Left lung (tissue), 14 donors: ENCODE measurements at places on chromosomes 1 and 21.

DNA sequence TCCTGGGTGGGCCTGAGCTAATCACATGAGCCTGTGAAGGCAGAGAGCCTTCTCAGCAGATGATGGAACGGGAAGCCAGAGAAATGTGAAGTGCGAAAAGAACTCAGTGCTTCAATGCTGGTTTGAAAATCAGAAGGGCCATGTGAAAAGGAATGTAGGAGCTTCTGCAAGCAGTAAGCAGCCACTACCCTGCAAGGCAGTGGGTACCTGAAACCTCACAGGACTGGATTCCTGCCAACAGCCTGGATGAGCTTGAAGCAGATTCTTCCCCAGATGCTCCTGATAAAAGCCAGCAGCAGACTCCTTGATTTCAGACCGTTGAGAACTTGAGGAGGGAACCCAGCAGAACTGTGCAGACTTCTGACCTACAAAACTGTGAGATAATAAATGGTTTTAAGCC is 158.6 kb downstream of the SYT2 start:
- peaks cover 4% of the 10 kb centered on the region for H3K4me1 ChIP-seq
- DNase-seq = no peak
- H3K36me3 ChIP-seq = no peaks in the 10 kb centered on the region
- no peak overlapping the region for H3K27ac ChIP-seq

GRCh38 chr1:150516050-150516591 is 569 bp downstream of the FALEC start:
- H3K4me1 ChIP-seq = peaks cover 18% of the 10 kb centered on the region
- no peaks in the 10 kb centered on the region for H3K27me3 ChIP-seq
- H3K27ac ChIP-seq = peak overlapping the region; percentile 75
- no peak for DNase-seq
- peaks cover 11% of the 10 kb centered on the region for H3K36me3 ChIP-seq
- H3K4me3 ChIP-seq = peak overlapping the region; percentile 57

DNA sequence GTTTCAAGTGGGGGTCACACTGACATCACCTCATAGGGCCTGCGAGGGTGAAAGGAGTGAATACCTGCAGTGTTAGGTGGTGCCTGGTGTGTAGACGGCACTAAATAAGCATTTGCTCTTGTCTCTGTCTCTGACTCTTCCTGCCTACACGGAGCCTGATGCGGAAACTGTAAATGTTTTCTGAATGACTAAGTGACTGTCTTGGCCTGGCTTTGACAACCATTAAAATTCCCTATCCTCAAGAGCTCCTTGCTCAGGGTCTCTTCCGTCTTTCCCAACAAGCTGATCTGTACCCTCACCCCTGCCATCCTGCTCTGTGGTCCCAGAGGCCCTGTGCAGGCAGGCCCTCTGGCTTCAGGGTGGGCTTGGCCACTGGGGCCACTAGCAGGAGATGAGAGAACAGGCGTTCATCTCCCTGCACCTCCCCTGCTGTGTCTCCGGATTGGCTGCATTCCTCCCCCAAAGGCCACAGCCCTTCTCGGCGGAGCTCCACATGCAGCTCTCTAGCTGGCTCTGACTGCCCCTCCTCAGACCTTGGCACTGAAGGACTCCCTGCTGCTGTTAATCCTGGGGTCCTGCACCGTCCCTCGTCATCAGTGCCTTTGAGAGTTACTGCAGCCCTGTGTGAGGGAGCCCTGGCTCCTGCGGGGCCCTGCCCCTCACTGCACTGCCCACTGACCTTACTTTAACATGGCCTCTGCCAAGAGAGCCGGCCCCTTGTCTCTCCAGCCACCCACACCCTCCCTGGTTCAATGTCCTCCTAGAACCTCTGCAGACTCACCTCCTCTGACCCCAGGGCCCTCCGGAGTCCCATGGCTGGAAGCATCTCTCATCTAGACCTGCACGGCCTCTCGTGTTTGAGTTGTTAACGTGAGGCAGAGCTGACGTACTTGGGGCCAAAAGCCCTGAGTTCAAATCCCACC is 211.1 kb downstream of the MATN1 start:
- DNase-seq = no peak
- H3K4me1 ChIP-seq = no peaks in the 10 kb centered on the region
- H3K27ac ChIP-seq = no peak overlapping the region
- H3K27me3 ChIP-seq = peaks cover 60% of the 10 kb centered on the region
- H3K4me3 ChIP-seq = no peak overlapping the region

- peaks cover 5% of the 10 kb centered on the region for H3K4me1 ChIP-seq
- no peak overlapping the region for H3K27ac ChIP-seq
- H3K27me3 ChIP-seq = no peaks in the 10 kb centered on the region
- no peaks in the 10 kb centered on the region for H3K36me3 ChIP-seq
- no peak overlapping the region for H3K4me3 ChIP-seq
- peak; percentile 31 for DNase-seq
These were observed 15.7 kb downstream of the PTCH2 start for GRCh38 chr1:44827197-44828002.

- H3K4me3 ChIP-seq = no peak overlapping the region
- DNase-seq = no peak
- H3K36me3 ChIP-seq = no peaks in the 10 kb centered on the region
- no peak overlapping the region for H3K27ac ChIP-seq
- H3K27me3 ChIP-seq = peaks cover 13% of the 10 kb centered on the region
These were observed 15.0 kb upstream of the LRP8 start for GRCh38 chr1:53342735-53343470.

- no peak for DNase-seq
- H3K4me3 ChIP-seq = no peak overlapping the region
- H3K36me3 ChIP-seq = no peaks in the 10 kb centered on the region
These were observed 334.2 kb upstream of the CAMK1G start for GRCh38 chr1:209249280-209249670.

DNA sequence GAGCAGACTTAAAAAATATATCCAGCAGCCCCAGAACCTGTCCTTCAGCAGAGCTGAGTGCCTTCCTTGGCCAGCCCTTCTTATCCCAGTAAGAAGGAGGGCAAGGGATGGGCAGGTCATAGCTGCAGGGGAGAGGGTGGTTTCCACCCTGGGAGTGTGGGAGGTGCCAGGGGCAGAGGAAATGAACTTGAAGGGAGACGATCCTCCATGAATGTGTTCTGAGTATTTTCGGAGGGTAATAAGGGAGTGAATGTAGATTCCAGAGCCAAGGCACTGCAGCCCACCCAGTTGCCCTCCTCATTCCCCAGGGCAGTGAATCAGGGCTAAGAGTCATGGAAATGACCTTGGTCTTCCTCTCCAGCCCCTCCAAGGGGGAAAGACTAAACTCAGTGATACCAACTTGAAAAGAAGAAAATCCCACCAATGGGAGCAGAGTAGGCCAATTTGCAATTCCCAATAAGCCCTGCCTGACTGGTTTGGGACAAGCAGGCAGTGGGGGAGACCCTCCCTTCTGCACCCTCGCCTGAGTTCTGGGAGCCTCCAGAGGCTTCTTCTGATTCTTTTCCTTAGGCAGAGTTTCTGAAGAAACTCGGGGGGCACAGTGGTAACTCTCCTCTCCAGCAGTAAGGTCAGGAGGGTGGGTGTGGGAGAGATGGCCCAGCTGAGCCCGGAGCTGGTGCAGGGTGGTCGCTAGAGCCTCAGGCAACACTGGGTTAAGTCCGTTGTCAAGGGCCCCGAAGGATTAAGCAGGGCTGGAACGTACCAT is 4.2 kb downstream of the MYOG start:
- H3K36me3 ChIP-seq = no peaks in the 10 kb centered on the region
- no peak overlapping the region for H3K27ac ChIP-seq
- H3K4me1 ChIP-seq = no peaks in the 10 kb centered on the region
- DNase-seq = no peak
- H3K4me3 ChIP-seq = no peak overlapping the region

GRCh38 chr1:18997508-18997907 is 41.0 kb upstream of the IFFO2 start:
- H3K27me3 ChIP-seq = no peaks in the 10 kb centered on the region
- H3K36me3 ChIP-seq = no peaks in the 10 kb centered on the region
- H3K4me3 ChIP-seq = no peak overlapping the region

DNA sequence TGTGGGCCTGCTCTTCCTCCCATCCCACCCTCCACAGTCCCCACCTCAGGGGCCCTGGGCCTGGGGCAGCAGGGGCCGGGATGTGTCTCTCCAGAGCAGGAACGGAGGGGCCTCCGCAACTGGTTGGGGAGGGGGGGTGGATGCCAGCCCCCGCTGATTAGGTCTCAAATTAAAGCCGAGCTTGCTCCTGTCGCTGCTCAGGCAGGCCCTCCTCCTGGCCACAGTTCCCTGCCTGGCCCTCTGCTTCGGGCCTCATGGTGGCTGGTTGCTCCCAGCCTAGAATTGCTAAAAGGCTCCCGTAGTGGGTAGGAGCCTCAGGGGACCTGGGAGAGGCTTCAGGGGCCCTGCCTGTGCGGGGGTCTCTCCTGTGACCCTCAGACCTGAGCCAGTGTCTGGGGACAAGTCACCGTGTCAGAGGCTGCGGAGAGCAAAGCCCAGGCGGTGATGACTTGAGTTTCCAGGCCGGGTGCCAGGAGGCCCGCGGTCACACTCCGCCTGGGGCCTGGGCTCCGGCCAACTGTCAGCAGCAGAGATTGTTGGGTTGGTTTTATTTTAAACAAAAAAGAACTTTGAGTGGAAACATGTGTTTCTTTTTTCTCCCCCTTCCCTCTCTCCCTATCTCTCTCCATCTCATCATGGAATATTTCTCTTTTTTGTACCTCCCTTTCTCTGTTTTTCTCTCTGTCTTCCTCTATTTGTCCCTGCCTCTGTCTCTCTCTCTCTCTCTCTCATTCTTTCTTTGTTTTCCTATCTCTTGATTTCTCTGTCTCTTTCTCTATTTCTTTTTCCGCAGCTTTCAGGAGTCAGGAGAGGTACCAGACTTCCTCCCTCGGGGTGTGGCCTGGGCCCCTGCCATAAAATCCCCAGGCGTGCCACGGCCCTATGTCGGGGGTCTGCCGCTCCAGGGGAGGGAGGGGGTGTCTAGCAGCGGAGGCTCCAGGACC is 20.0 kb upstream of the EPHA2 start:
- peak overlapping the region; percentile 88 for H3K27ac ChIP-seq
- peaks cover 48% of the 10 kb centered on the region for H3K4me1 ChIP-seq
- no peaks in the 10 kb centered on the region for H3K36me3 ChIP-seq
- no peaks in the 10 kb centered on the region for H3K27me3 ChIP-seq
- peak; percentile 87 for DNase-seq
- H3K4me3 ChIP-seq = no peak overlapping the region

- H3K4me3 ChIP-seq = no peak overlapping the region
- H3K27me3 ChIP-seq = no peaks in the 10 kb centered on the region
- no peaks in the 10 kb centered on the region for H3K4me1 ChIP-seq
- DNase-seq = no peak
- H3K36me3 ChIP-seq = no peaks in the 10 kb centered on the region
- no peak overlapping the region for H3K27ac ChIP-seq
These were observed 27.5 kb downstream of the LRRC8C start for GRCh38 chr1:89660224-89661061.

- no peaks in the 10 kb centered on the region for H3K36me3 ChIP-seq
- H3K27ac ChIP-seq = no peak overlapping the region
- no peak overlapping the region for H3K4me3 ChIP-seq
- no peaks in the 10 kb centered on the region for H3K4me1 ChIP-seq
- H3K27me3 ChIP-seq = no peaks in the 10 kb centered on the region
These were observed 161.7 kb downstream of the ROR1 start for GRCh38 chr1:63935553-63935952.

- H3K4me3 ChIP-seq = no peak overlapping the region
- H3K36me3 ChIP-seq = no peaks in the 10 kb centered on the region
- no peak for DNase-seq
- H3K27ac ChIP-seq = no peak overlapping the region
These were observed 64.9 kb upstream of the PTGFRN start for GRCh38 chr1:116844775-116845174.

DNA sequence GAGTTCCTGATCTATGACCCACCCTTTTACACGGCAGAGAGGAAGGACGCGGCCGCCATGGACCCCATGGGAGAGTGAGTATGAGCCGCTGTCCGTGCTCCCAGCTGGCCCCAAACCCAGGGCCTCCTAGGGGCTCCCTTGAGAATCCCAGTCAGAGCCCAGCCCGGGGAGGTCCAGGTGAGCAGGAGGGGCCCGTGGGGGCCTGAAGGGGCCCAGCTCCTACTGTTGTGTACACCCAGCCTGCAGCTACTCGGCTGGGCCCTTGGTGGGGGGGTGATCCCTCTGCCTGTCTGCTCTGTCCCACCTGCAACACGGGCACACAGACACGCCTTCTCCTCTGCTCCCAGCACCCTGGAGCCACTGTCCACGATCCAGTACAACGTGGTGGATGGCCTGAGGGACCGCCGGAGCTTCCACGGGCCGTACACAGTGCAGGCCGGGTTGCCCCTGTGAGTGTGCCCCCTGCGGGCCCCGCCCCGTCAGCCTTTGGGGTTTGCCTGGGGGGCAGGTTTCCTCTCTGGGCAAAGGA is 28.6 kb upstream of the LRRC3 start:
- no peaks in the 10 kb centered on the region for H3K4me1 ChIP-seq
- no peak overlapping the region for H3K4me3 ChIP-seq
- peak; percentile 65 for DNase-seq
- peaks cover 25% of the 10 kb centered on the region for H3K27me3 ChIP-seq

- no peaks in the 10 kb centered on the region for H3K36me3 ChIP-seq
- H3K4me3 ChIP-seq = no peak overlapping the region
- peaks cover 2% of the 10 kb centered on the region for H3K4me1 ChIP-seq
These were observed 37.1 kb downstream of the EEIG2 start for GRCh38 chr1:108597041-108597440.

DNA sequence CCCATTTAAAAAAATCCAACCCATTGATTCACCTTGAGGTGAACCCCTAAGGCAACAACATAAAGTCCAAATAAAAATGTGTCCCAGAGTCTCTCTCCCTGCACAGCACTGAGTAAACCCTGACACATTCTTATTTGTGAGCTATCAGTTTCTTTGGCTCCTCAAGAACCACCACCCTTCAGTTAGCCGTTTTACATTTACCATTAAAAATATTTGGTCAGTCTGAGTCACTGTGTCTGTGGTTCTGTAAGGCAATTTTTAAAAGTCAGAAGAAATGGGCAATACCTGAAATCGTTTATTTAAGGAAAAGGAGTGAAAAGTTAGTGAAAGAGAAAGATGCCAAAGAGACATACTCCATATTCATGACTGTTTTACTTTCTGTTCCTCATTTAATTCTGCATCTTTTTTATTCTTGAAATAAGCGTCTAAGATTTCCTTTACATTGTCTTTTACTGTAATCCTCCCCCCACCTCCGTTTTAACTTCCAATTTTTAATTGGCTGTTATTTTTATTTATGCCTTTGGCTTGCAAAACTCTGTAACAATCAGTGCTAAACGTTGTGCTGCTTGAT is 91.7 kb upstream of the IVNS1ABP start:
- no peaks in the 10 kb centered on the region for H3K27me3 ChIP-seq
- H3K36me3 ChIP-seq = no peaks in the 10 kb centered on the region
- H3K4me1 ChIP-seq = no peaks in the 10 kb centered on the region
- no peak overlapping the region for H3K27ac ChIP-seq
- H3K4me3 ChIP-seq = no peak overlapping the region
- DNase-seq = no peak

DNA sequence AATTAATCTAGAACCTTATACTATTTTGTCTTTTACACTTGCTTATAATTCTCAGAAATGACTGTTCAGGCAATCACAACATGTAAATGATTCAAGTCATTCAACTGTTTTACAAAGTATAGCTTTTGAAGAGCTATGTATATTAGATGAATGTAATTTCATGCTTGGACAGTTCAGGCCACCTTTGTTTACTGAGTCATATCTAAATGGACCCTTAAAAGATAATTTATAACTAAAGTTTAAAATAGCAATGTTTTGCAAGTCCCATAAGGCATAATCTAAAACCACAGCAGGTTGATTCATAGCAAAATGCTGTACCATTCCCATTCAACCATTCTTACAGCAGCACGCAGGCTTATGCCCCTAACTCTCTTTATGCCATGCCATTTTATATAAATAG is 64.8 kb downstream of the PIK3R3 start:
- no peaks in the 10 kb centered on the region for H3K36me3 ChIP-seq
- H3K4me1 ChIP-seq = no peaks in the 10 kb centered on the region
- no peaks in the 10 kb centered on the region for H3K27me3 ChIP-seq
- no peak for DNase-seq
